A549 (cell line): ENCODE measurements at places on chromosomes 4 and X. TPM values are rescaled to one million over a fixed set of nuclear protein-coding genes. Genes with fewer than 3 reads are reported as not detected.

The PRSS12 gene
- 0.28 to 0.45 TPM (median 0.36 TPM) in 3 replicates for polyA plus RNA-seq

The RAB33A gene
- 0.09 to 0.32 TPM (median 0.12 TPM) in 3 replicates for polyA plus RNA-seq

The SYN1 gene
- 0.05 to 0.21 TPM (median 0.14 TPM) in 3 replicates for polyA plus RNA-seq

The SCFD2 gene
- 7.6 to 8.2 TPM (median 7.7 TPM) in 3 replicates for polyA plus RNA-seq

The PCDH11X gene
- 0.01 to 0.03 TPM (median 0.03 TPM) in 3 replicates for polyA plus RNA-seq

DNA sequence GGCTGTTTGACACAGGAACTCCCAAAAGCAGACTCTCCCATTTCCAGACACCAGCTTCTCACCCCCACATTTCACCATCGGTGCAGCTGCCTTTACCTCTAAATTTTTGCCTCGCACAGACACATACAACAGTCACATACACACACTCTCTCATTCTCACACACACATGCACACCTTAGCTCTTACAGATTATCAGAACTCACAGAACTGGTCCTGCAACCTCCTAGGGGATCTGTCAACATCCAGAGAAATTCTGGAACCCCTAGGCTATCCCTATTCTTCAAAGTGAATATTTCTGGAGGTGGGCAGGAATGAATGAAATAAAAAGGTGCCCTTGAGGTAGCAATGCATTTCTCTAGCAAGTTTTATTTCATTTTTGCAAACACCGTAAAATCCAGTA lies 4.1 kb downstream of the HS6ST2 start:
- DNase-seq, result no peak

GRCh38 chr4:965048-965765 lies 8.2 kb downstream of the DGKQ start:
- DNase-seq, result no peak

- DNase-seq, result peak; percentile 20
Measured at GRCh38 chr4:107719207-107719921, 670 bp downstream of the PAPSS1 start.

GRCh38 chrX:24277405-24277804 lies 36.5 kb downstream of the SUPT20HL2 start:
- DNase-seq, result no peak

- DNase-seq, result peak; percentile 63
Measured at GRCh38 chr4:76208005-76208765, 5.4 kb downstream of the SCARB2 start.

DNA sequence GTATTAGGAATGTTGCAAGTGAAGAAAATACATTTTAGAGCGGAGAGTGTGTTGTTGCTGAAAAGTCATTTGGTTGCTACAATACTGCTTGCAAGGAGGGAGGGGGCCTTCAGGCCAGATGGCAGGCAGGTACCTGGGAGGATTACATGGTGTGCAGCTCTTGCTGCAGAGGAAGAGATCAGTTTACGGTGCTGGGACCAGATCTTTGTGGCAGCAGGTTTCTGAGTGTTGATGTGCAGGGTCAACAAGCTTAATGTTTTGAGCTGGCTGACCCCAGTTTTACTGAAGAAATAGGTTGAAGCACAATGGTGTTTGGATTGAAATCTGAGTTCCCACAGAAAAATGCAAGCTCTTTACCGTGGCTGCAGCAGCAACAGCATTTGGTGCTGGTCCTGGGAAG lies 96.4 kb upstream of the DDIT4L start:
- no peak for DNase-seq

GRCh38 chr4:164890691-164891090 lies 13.7 kb downstream of the APELA start:
- no peak for DNase-seq

- no peak for DNase-seq
Measured at GRCh38 chrX:15903186-15903681, 48.6 kb upstream of the AP1S2 start.

GRCh38 chrX:53262918-53263394 lies 18.4 kb downstream of the IQSEC2 start:
- DNase-seq, result peak; percentile 78

GRCh38 chr4:6225469-6225868 lies 25.1 kb upstream of the JAKMIP1 start:
- DNase-seq, result no peak

DNA sequence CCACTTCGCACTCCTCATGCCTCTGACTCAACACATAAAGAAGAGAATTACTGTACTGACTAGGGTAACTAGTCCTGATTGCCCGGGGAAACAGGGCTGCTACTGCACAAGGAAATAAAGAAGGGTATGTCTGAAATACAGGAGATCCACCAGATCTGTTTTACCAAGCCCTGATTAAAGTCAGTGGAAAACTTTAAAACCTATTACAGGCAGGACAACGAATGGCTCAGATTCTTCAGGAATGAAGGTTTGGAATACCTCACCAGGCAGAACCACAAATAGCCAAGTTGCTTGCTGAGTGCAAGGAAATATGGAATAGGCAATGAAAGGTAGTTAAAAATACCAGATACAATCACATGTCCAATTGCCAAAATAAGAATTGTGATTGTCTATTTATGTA lies 17.3 kb downstream of the LAMTOR3 start:
- DNase-seq, result no peak

GRCh38 chr4:13765539-13765938 lies 138.0 kb upstream of the BOD1L1 start:
- DNase-seq, result no peak

DNA sequence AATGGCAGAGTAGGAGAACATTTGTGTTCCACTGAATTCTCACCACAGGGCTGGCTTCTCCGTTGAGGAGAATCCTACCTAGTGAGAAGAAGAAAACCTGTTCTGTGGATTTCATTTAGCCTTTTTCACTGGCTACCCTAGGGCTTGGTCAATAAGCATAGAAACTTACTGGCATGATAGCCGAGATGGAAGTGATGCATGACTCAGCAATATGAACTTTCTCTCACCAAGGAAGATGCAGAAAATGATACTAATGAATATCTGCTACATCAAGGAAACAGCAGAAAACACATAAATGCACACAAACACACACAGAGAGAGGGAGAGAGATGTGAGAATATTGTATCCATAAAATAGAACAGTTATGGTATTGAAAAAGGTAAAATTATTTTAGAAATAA lies 216.3 kb downstream of the HHIP start:
- DNase-seq, result no peak
